Osteocyte (in vitro differentiated cells): ENCODE measurements at places on chromosomes 5 and 9.

- DNase-seq = no peak
These were observed 79.5 kb downstream of the SEMA4D start for GRCh38 chr9:89418474-89418845.

DNA sequence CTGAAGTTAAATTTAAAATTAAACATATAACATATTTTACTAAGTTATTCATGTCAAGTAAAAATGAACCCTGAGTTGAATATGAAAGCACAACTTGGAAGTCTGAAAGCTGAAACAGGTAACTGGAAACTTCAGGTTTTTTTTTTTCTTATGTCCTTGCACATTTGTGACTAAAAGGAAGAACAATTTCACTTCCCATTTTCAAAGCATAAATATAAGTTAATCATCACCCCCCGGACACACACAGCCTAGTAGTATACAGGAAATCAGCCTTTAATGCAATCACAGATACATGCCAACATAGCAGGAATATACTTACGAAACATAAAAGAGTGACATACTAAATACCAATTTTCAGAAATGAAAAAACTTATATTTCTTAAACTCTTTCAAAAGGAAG lies 225.9 kb downstream of the RFX3 start:
- no peak for DNase-seq

DNA sequence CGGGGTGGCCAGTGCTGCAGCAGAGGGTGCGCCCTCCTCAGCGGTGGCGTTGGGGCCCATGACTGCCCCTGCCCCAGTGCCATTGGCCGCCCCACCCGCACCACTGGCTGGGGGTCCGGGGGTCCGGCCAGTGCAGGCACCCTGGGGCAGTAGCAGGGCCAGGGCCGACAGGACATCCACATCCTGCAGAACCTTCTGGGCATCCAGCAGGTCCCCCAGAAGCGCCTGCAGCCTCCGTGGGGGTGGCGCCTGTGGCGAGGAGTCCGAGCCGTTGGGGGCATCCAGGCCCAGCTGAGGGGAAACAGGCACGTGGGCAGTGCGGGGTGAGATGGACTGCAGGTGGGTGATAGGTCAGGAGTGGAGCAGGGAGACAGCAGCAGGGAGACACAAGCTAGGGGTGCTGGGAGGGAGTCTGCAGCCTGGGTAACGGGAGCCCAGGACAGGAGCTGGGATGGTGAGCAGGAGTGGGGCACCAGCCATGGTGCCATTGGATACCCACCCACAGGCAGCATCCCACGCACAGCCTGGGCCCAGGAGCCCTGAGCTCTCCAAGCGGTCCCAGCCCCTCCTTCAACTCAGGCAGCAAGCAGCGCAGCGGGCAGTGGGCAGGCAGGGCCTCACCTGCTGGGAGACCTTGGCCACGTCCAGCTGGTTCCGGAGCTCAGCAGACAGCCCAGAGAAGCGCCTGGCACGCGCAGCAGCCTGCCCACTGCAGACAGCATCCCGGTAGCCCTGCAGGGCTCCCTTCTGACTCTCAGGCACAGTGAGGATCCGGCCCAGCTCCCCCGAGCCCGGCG lies 7.1 kb downstream of the ABCA2 start:
- DNase-seq = no peak

DNA sequence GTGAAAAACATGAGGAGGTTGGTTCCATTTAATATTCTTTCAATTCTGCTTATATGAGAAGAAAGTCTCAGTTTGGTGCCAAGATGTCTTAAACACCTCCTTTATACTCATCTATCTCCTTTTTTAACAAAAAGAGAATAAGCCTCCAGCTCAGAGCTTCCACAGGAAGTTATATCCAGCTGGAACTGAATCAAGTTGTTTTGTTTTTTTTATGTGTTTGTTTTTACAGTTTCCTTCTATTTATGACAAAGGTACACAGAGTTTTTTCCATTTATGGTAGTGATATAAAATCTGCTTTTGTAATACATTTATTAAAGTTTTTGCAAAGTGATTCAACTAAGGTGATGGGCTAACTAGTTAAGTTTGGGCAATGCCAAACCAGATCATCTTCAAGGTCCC lies 10.4 kb downstream of the SPARC start:
- no peak for DNase-seq

DNA sequence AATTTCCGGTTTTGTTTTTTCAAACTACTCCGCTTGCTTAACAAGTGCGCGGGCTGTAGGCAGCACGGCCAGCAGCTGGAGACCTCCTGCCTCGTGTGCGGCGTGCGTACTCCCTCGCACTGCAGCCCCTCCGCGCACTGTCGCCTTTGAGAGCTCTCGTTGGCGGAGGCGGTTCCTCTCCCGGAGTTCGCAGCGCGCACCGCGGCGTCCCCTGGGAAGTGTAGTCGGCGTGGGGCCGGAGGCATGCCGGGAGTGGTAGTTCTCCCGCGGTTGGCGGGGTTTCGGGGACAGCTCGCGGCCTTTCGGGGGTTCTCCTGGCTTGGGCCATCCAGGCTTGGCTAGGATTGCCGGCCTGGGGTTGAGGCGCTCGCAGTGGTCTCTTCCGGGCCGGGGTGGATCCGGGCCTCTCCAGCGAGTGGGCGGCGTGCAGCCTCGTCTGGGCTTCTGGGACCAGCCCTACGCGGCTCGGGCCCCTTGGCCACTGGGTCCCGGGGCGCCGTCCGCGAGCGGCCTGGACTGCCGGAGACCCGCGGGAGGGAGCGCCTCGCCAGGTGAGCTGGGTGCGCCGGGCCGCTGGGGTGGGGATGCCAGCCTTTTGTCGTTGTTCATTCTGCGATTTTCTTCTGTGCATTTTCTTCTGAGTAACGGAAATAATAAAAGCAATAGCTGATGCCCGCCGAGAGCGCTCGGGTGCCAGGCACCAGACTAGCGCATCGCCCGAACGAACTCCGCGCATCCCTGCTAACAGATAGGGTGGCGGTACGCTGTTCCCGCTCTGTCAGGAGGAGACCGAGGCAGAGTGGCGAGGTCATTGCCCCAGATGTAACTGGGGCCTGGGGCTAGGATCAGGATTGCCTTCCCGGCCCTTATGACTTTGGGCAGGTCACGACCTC lies at the start of gene ZNF354C:
TSS of gene ZNF354C (plus strand) at position 258 of the 893 bp plus-strand sequence. CDS start 1,696 bp downstream, outside the sequence.
- peak; percentile 92 for DNase-seq

DNA sequence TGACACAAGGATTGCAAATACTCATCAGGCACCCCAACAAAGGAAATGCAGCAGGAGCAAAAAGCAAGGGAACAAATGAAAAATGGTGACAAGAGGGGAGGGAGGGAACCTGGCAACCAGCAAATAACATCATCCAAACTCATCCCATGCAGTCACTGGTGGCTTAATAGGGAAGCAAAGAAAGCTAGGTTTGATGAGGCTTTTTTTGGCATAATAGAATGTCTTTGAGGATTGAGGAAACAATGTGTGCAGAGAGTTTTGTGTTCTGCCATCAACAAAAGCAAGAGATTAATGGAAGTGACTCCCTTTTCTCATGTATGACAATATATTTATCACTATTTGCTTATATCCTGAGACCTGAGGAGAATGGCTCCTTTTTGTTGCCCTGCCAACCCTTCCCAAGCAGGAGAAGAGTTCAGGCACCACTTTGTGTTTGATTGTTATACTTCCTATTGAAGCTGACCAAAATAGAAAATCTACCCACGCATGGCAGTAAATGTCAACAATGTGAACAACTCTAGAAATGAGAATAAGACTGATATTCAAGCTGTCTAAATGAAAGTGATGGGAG lies 375.7 kb downstream of the CAAP1 start:
- no peak for DNase-seq

DNA sequence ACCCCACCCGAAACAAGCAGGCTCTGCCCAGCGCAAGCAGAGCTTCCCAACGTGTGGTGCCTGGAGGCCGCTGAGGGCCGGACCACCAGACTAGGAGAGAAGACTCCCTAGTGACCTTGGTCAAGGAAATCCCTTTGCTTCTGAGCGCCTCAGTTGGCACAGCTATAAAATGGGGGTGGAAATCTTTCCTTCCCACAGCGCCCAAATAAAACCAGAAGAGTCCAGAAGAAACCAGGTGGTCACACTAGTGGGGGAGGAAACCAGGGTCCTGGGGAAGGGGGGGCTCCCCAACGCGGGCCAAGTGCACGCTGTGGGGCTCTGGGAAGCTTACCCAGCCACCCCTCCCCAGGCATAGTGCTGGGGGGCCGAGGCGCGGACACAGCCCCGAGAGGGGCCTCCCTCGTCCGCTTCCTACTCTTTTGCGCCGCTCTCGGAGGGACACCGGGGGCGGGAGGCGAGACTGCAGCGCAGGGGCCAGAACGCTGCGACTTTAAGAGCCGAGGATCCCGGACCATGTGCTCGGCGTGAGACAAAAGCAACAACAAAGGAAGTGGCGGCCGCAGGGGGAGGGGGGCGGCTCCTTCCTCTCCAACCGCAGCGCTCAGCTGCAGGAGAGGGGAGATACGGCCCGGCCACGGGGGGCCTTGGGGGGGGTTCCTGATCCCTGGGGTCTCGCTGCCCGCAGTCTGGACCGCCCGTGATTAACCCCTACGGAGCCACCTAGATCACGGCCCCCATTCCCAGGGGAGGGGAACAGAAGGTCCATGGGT lies 885 bp downstream of the RNF44 start:
- DNase-seq = peak; percentile 88

DNA sequence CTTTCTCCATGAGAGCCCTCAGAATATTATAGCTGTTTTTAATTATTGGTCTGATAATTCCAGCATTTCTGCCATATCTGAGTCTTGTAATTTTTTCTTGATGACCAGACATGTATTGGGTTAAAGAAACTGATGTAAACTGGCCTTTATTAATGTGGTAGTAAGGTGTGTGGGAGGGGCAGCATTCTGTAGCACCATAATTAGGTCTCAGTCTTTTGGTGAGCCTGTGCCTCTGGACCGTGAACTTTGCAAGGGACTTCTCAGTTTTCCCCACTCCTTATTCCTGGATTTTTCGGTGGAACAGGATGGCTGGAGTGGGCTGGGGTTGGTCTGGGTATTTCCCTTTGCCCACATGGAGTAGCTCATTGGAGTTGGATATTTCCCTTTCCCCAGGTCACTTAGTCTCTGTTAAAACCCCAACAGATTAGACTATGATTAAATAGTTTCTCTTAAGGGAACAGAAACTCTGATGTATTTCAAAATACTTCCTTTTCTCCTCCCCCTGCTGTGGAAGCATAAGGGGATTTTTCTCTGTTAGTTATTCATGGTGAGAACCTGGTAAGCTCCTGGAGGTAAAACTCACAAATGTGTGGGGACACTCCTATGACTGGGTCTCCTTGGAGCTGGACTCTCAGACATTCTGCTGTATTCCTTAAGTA lies 52.4 kb downstream of the FSD1L start:
- no peak for DNase-seq

GRCh38 chr9:86304236-86304730 lies 21.9 kb upstream of the ISCA1 start:
- DNase-seq = no peak

GRCh38 chr5:67234671-67235176 lies 38.1 kb upstream of the CD180 start:
- DNase-seq = no peak

DNA sequence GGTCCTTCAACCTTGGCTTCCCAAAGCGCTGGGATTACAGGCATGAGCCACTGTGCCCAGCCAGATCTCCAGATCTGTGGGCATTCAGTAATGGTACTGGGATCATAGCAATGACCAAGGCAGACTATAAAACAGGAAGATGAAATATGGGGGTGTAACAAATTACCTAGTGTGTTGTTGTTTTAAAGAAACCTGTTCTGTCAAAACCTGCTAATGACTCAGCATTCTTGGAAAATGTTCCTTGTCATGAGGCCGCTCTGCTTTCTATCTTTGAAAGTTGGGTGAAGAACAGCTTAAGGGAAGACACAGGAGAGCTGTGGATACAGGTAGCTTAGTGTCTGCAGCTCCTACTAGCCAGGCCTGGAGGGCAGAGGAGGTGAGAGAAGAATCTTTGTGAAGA lies 19.4 kb downstream of the TARS1 start:
- no peak for DNase-seq

GRCh38 chr5:150637245-150638052 lies 3.0 kb upstream of the SYNPO start:
- no peak for DNase-seq

- DNase-seq = no peak
These were observed 85.2 kb downstream of the CYFIP2 start for GRCh38 chr5:157350939-157351801.

DNA sequence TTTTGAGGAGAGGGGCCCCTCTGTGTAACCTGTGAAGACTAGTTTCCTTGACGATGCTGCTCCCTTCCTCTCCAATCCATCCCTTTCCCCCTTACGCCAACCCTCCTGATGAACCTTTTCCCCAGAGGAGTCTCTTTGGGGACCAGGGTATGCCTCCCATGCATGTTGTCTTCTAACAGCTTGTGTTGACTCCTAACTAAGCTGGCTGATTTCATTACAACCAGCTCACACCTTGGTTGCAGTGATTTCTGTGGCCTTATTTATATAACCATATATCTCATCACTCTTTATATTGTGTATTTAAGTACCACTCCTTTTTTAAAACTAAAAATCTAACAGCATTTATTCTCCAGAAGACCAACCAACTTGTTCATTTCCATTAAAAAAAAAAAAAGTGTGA lies 42.5 kb downstream of the SFXN1 start:
- no peak for DNase-seq

DNA sequence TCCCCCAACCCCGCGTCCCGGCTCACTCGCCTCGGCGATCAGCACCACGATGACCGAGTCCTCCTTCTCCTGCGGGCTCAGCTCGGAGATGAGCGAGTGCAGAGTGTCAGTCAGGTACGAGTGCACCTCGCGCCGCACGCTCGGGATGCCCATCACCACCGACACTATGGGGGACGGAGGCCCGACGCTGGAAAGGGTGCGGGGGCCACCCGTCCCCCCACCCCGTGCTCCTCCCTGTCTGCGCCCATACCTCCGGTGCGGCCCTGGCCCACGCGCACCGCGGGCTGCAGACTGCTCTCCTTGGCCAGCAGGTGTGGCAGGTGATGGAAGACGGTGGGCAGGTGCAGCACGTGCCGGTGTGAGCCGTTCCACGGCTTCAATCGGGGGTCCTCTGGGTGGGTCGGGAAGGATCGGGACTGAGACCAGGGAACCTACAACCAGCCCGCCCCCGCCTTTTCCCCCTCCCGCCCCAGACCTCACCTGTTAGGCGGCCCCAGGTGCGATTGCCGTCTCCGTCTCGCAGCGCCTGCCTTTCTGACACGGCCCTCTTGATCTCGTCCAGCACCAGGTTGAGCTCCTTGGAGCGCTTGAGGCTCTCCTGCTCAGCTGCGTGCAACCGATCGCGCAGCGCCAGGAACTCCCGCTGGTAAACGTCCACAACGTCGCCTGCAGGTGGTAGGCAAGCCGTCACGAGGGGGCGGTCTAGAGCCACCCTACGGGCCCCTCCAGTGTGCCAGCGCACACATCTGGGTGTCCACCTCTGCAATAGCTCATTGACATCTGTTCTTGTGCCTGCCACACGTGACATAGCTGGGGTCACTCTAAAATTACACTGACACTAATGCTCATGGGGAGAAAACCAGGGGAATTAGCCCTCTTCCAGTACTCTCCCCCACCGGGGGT lies 5.1 kb downstream of the MGAT4B start:
- DNase-seq = no peak
